ENCODE measurements at places on chromosomes 7 and 10.
A peak's percentile ranks its signal among the peaks of the same experiment; 100 is the strongest.

DNA sequence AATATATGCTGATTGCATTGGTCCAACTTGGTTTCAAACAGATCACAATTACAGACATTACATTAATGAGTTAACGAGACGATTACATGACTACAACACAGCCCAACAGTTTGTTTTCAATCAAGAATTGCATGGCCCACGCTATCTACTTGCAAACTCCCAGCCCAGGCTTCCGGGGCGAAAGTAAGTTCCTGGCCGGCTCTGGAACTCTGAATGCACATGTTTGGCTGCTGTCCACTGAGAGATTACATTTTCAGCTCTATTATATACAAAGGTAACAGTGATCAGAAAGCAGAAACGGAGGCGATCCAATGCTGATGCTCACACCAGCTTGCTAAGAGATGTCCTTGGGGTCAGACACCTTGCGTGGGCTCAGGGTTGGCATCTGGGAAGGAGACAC is 206.3 kb downstream of the FANK1 start:
- no peak for ATAC-seq

DNA sequence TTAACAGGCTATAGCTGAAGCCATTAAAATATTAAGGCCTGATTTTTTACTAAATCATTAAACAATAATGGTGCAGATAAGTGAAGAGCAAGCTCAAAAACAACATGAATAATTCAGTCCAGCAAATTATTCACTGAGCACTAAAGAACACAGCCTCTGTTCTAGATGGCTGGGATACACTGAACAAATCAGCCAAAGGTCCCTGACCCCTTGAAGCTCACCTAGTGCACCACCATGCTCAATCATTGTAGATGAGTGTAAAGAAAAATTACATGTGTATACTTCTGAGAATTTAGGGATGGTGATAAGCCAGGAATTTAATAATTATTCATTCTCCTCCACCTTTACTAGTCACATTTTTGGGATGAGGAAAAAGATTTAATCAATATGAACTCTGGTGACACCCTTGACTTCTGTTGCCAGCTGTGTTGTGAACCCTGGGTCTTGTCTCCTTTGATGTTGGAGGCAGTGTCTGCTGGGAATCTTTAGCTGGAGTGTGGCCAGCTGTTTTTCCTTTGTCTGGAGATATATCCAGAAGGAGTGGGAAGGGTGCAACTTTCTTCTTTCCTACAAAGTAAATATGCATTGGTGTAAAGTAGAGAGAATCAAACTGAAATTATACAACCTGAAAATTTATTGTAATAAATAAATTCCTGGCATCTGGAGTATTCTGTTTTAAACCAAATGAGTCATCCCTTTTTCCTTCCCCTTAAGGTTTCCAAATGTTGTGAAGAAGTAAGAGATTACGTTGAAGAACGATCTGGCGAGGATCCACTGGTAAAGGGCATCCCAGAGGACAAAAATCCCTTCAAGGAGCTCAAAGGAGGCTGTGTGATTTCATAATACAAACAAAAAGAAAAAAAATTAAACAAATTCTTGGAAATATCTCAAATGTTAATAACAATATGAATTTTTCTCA is 4.0 kb downstream of the GNGT1 start:
- peak; percentile 83 for ATAC-seq

- ATAC-seq = no peak
These were observed 213.2 kb upstream of the CTBP2 start for GRCh38 chr10:125373546-125373945.

- no peak for ATAC-seq
These were observed 3.1 kb downstream of the STRA8 start for GRCh38 chr7:135236727-135237126.

DNA sequence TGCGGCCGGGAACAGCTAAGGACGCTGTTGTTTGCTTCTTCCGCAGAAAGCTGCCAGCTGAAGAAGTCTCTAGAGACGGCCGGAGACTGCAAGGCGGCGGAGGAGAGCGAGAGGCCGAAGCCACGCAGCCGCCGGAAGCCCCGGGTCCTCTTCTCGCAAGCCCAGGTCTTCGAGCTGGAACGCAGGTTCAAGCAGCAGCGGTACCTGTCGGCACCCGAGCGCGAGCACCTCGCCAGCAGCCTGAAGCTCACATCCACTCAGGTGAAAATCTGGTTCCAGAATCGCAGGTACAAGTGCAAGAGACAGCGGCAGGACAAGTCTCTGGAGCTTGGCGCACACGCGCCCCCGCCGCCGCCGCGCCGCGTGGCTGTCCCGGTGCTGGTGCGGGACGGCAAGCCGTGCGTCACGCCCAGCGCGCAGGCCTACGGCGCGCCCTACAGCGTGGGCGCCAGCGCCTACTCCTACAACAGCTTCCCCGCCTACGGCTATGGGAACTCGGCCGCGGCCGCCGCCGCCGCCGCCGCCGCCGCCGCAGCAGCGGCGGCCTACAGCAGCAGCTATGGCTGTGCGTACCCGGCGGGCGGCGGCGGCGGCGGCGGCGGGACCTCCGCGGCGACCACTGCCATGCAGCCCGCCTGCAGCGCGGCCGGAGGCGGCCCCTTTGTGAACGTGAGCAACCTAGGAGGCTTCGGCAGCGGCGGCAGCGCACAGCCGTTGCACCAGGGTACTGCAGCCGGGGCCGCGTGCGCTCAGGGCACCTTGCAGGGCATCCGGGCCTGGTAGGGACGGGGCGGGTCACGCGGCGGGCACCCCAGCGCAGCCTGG is 2.4 kb downstream of the NKX2-3 start:
- ATAC-seq = peak; percentile 25

DNA sequence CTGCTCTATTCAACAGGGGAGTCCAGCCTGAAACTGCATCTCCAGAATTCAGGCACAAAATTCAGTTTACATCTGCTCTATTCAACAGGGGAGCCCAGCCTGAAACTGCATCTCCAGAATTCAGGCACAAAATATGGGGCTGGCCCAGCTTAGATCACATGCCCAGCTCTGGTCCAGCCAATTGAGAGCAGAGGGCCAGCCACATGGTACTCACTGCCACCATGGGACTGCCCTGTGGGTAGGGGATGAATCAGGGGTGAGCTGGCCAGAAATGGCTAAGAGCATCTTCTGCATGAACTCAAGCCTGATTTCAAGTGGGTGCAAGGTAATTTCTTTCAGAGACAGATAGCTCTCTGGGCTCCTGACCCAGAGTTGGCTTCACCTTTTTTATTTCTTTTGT is 156.6 kb upstream of the LYZL2 start:
- no peak for ATAC-seq

DNA sequence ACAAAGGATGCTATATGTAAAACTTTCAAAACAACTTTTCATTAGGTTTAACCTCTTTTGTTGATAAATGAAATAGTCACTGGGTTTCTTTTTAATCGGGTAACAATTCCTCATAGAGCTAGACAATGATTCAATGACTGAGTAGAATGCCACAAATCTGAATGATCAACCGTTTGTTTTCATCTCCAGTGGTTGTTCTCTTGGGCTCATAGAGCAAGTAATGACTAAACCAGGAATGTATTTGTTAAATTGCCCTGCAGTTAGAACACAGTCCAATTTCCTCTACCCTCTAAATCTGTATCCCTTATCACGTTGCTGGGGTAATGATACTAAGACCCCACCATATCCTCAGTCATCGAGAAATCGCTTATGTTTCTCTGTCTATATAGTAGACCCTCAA is 40.0 kb downstream of the CNNM1 start:
- ATAC-seq = no peak

DNA sequence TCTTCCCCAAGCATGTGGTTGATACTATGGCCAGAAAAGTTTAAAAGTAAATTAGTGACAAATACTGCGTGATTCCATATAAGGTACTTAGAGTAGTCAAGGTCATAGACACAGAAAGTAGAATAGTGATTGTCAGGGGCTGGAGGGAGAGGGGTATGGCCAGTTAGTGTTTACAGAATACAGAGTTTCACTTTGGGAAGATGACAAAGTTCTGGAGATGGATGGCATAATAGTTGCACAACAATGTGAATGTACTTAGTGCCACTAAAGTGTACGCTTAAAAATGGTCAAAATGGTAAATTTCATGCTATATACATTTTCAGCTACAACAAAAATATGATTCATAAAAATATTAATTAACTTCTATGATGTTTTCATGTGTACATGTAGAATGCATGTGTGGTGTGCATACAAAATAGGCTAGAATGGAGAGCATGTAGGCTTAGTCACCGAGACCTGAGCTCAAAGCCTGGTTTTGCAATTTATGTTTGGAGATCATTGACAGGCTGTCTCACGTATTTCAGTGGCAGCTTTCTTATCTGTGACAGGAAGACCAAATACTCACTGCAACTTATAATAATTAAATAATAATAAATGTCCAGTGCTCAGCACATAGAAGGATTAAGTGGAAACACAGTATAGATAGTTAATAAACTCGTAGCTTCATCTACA is 625.6 kb downstream of the SUGCT start:
- no peak for ATAC-seq

DNA sequence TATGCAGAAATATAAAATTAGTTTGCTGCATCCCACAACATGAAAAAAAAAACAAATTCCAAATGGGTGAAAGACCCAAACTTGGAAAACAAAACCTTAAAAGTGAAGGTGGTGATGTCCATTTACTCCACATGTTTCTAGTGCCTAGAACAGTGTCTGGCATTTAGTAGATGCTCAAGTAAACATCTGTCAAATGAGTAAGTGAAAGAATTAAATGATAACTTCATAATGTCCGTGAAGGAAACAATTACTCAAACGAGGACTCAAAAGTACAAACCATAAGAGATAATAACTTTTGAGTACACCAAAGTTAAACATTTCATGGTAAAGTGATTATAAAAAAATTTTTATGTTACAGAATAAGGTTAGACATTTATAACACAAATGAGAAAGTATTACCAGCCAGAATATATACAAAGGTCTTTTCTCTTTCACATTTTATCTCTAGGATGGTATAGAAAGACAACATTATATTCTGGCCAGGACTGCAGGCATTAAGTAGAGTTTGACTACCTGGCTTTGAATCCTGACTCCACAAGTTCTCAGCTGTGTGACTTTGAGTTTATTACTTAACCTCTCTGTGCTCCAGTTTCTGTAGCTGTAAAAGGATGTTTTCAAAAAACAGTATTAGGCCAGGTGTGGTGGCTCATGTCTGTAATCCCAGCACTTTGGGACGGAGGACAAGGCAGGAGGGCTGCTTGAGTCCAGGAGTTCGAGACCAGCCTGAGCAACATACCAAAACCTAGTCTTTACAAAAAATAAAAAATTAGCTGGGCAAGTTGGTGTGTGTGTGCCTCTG is 20.7 kb downstream of the NMT2 start:
- ATAC-seq = no peak

GRCh38 chr7:84647797-84648757 is 453.5 kb upstream of the SEMA3A start:
- ATAC-seq = no peak

- no peak for ATAC-seq
These were observed 253.1 kb upstream of the NEBL start for GRCh38 chr10:21150166-21150565.

- no peak for ATAC-seq
These were observed 36.8 kb downstream of the PPIF start for GRCh38 chr10:79383974-79384606.
